ENCODE measurements at places on chromosomes 4 and X. TPM values are rescaled to one million over a fixed set of nuclear protein-coding genes. Genes with fewer than 3 reads are reported as not detected.
A peak's percentile ranks its signal among the peaks of the same experiment; 100 is the strongest.

DNA sequence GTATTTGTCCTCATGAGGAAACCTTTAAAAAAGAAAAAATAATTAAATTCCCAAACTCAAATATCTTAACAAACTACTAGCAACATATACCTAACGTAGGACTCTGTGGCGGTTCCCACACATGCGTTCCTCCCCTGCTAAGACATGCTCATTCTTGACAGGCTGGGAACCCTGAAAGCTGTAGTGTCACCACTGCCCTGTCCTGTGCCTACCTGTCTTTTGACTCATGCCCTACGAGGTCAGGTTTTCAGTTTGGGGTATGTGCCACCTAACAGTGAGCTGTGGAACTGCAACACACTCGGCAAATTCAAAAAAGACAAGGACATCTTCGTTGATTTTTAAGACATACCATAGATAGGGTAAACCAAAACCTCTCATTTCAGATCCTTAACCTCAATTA, 17.8 kb downstream of the IDS start:
- no peak for DNase-seq

GRCh38 chr4:151753056-151753455, 7.8 kb downstream of the GATB start:
- DNase-seq, result no peak

DNA sequence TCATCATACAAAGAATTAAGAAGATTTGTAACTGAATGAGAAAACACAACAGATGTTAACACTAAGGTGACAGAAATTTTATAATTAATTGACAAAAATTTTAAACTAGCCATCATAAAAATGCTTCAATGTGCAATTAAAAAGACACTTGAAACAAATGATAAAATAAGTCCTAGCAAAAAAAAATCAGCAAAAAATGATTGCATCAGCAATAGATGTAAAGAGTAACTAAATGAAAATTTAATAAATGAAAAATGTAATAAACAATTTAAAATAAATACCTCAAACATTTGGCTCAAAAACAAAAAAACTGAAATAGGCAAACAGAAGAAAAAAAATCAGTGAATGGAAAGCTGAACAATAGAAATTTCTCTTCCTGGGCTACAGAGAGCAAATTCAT, 380.7 kb upstream of the GALNTL6 start:
- no peak for DNase-seq

DNA sequence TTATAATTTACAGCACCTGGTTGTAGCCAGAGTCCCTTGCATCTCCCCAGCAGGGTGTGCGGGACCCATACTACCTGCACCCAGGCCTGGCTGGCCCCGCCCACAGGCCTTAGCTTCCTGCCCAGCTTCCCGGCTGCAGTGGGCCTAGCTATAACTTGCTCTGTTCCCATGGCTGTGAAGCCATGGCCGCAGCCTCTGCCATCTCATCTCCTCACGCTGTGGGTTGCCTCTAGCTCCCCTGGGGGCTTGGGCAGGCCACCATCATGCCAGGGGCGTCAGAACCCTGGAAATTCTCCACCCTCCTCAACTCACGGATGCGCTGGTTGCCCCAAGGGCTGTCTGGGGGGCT, 26.1 kb upstream of the SORBS2 start:
- no peak for DNase-seq

DNA sequence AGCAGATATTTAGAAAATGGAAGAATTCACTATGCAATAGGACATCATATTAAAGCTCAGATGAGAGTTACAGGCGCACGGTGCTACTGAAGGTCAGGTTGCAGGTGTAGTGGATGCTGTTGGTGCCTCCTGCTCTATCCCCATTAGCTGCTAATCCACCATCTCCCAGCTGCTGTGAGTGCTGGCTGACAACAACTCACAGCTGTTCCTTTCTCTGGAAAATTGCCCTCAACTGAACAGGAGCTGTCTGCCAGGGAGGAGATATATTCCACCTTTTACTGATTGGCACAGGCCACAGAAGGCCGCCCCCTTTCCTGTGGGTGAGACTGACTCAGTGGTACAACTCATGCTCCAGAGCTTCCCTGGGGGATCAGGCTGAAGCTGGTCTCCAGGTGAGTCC, 48.7 kb downstream of the UCHL1 start:
- DNase-seq, result no peak

DNA sequence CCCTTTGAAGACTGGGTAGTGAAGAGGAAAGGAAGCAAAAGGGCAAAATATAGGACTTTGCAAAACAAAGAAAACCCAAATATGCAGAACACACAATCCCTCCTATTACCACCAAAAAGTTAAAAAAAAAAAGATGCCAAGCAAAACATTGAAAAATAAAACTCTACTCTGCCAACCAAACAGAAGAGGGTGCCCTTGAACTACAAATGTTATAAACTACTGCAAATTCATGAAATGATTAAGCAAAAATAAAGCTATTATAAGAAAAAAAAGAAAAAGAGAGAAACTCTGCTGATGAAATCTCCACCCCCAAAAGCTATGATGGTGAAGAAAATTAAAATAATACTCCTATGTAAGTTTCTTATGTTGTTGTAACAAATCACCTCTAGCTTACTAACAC, 168.5 kb upstream of the STK26 start:
- no peak for DNase-seq

- DNase-seq, result no peak
Measured at GRCh38 chrX:108036298-108036973, 8.4 kb upstream of the VSIG1 start.

GRCh38 chrX:1355131-1356046, 18.8 kb downstream of the IL3RA start:
- DNase-seq, result peak; percentile 79

PRDM5 gene
- total RNA-seq, result 10.6 TPM

Measured in chondrocyte (in vitro differentiated cells).